ENCODE measurements at places on chromosomes 11 and 22.

DNA sequence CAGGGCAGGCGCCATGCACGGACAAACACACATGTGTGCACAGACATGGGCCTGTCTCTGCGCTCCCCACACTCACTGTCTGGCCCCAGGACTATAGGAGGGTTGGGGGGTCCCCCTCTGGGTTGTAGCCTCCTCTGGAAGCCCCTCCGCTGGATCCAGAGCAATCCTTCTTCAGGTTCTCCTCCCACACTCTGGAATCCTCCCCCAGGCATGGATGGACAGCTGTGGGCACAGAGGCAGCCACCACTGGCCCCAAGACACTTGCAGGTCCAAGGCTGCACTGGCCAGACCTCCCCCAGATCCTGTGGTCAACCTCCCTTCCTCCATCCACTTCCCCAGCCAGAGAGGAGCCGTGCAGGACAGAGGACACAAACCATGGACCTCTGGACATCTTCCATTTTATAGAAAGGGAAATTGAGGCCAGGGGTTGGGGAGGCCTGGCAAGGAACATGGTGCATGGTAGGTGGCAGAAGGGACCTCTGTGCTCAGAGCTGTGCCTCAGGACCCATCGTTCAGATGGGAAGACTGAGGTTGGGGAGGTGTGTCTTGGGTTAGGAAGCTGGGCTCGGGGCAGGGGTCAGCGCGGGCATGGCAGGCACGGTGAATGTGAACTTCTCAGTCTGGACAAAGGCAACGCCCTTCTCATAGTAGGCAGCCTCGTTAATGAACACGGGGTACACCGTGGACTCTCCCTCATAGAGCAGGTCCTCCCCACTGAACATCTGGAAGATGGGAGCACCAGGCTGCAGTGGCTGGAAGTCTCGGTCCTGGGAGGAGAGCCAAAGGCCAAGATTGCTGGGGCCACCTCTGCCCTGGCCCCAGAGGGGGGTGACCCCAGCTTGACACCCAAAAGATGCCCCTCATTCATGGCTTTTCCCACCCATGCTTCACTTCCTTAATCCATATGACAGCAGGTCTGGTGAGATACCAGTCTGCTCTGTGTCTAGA is 2.9 kb upstream of the TBX10 start:
- no peak for DNase-seq

DNA sequence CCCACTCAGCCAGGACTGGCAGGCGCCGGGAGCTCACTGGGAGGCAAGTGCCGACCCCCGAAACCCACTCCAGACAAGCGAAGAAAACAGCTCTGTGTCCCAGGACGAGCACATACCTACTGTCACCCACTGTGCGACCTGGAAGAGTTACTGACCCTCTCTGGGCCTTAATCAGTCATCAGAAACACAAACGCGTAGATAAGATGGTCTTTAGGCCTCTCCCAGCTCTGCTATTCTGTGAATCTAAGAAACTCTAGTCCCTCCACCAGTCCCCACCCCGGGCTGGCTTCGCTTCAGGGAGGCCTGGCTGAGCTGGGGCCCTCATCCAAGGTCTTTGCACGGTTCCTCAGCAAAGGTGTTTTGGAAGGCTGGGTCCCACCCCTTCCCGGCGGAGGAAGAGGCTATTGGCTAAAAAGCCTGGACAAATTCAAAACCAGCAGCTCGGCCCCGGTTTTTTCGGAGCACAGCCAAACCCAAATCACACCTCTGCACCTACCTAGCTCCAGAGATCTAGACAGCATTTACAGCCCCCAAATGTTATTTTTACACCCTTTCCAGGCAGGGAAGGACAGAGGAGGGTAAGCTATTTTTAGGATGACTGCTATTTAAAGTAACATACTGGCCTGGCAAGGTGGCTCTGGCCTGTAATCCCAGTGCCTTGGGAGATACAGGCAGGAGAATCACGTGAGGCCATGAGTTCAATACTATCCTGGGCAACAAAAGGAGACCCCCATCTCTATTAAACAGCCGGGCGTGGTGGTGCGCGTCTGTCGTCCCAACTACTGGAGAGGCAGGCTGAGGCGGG is 13.2 kb upstream of the HDHD5 start:
- DNase-seq, result no peak

- DNase-seq, result no peak
These were observed 409.6 kb downstream of the GUCY1A2 start for GRCh38 chr11:106608677-106609076.

- no peak for DNase-seq
These were observed 368.7 kb upstream of the TENM4 start for GRCh38 chr11:79809487-79809886.

GRCh38 chr11:3107608-3108182 is 50.5 kb upstream of the CARS1 start:
- DNase-seq, result no peak

- no peak for DNase-seq
These were observed 13.8 kb downstream of the TPST2 start for GRCh38 chr22:26576026-26576680.

GRCh38 chr11:126007238-126007637 is 55.4 kb downstream of the CDON start:
- no peak for DNase-seq

- DNase-seq, result no peak
These were observed 3.3 kb upstream of the DDI1 start for GRCh38 chr11:104033134-104033533.

- no peak for DNase-seq
These were observed 4.8 kb upstream of the TPH1 start for GRCh38 chr11:18050848-18051247.

- DNase-seq, result no peak
These were observed 19.5 kb upstream of the IGLL5 start for GRCh38 chr22:22867996-22868715.

DNA sequence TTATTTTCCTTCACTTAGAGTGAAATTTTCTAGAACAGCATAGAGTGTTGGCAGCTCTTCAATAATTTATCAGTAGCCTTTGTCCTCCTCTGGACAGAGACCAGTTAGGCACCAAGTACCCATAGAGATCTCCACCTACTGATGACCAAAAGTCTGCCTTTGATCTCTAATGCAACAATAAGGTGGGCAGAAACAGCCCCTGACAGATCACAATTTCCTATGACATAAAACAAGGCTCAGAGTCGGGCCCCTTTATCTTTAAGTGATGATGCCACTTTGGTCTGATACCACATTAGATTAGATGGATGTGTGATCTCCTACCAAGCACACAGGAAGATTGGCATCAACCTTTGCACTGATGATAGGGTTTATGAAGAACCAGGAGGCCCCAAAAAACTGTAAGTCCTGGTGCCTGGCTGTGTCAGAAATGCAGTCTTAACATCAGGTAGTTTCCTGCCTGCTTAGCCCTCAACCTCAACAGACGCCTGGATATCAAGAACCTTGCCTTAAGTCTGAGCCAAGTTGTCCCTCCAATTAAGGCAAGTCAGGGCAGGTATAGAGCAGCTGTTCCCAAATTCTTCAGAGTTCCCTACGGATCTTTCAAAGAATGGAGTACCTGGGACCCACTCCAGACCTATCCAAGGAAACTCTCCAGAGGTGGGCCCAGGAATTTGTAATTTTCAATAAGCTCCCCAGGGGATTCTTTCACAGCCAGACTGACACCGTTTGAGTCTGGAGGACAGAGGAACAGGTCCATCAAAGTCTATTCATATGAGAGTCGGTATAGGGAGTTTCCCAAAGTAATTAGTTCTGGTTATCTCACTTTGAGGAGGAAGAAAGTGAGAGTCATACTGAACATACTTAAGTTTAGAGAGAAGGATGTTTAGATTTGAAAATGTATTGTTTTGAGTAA is 30.6 kb upstream of the TMPRSS4 start:
- DNase-seq, result no peak

- no peak for DNase-seq
These were observed 109.6 kb upstream of the B3GAT1 start for GRCh38 chr11:134521452-134522289.

- no peak for DNase-seq
These were observed 913.8 kb upstream of the CHORDC1 start for GRCh38 chr11:91136631-91137030.

DNA sequence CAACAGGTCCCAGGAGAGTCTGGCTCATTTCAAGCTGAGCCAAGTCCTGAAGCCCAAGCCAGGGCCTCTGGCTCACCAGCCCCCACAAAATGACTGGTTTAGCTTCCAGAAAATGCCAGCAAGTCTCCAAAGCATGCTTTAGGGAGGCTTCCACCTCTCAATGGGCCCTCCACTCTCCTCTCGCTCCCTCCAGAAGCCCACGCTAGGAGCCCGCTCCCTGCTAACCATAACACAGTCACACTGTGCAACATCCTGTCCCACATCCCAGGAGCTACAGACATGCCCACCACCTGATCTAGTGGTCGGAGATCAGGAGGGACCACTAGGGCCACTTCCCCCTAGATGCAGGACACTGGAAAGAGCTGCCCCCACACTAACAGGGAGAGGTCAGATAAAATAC is 6.9 kb downstream of the SULT4A1 start:
- DNase-seq, result no peak

- no peak for DNase-seq
These were observed 49.0 kb downstream of the JHY start for GRCh38 chr11:122931510-122931909.

- no peak for DNase-seq
These were observed 60.2 kb downstream of the USP35 start for GRCh38 chr11:78248903-78249302.

DNA sequence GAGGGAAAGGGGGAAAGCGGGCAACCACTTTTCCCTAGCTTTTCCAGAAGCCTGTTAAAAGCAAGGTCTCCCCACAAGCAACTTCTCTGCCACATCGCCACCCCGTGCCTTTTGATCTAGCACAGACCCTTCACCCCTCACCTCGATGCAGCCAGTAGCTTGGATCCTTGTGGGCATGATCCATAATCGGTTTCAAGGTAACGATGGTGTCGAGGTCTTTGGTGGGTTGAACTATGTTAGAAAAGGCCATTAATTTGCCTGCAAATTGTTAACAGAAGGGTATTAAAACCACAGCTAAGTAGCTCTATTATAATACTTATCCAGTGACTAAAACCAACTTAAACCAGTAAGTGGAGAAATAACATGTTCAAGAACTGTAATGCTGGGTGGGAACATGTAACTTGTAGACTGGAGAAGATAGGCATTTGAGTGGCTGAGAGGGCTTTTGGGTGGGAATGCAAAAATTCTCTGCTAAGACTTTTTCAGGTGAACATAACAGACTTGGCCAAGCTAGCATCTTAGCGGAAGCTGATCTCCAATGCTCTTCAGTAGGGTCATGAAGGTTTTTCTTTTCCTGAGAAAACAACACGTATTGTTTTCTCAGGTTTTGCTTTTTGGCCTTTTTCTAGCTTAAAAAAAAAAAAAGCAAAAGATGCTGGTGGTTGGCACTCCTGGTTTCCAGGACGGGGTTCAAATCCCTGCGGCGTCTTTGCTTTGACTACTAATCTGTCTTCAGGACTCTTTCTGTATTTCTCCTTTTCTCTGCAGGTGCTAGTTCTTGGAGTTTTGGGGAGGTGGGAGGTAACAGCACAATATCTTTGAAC is 6.8 kb downstream of the MALAT1 start:
- DNase-seq, result no peak

DNA sequence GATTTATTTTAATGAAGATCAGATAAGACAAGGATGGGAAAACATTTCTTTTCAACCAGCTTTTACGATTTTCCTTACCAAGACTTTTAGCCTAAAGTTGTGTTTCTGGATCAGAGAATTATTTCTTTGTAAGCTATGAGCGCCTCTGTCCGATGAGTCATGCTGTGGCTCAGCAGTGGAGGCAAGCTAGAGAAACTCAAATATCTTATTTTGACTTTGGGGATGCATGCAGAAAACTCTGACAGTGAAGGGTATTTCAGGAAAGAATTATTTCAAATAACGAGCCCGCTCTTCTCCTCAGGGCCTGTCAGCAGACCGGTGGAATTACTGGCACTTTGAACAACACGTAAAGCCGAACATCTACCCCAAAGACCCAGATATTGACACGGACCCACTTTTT is 77.9 kb upstream of the OR5AK2 start:
- DNase-seq, result no peak

- DNase-seq, result no peak
These were observed 18.1 kb downstream of the IL17REL start for GRCh38 chr22:49994361-49995040.

- DNase-seq, result no peak
These were observed 57.3 kb upstream of the SORL1 start for GRCh38 chr11:121394785-121395184.

- DNase-seq, result no peak
These were observed 24.1 kb downstream of the FGF4 start for GRCh38 chr11:69750875-69751597.

DNA sequence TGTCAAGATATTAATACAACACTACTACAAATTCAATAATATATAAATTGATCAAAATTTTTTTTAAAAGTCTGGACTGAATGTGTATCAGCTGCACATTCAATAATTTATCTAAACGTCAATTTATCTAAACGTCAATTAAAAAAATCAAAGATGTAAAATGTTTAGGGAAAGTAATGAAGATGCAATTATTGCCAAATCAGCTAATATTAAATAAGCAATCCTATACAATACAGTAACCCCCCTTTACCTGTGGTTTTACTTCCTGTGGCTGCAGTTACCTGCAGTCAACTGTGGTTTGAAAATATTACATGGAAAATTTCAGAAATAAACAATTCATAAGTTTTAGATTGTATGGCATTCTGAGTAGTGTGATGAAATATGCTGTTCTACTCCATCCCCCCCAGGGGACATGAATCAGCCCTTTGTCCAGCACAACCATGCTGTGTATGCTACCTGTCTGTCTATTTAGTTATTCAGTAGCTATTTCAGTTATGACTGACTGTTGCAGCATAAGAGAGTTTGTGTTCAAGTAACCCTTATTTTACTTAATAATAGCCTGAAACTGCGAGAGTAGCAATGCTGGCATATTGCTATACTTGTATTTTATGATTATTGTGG is 72.2 kb downstream of the CWF19L2 start:
- no peak for DNase-seq

GRCh38 chr11:127790592-127790991 is 790.0 kb upstream of the KIRREL3 start:
- DNase-seq, result no peak

- DNase-seq, result no peak
These were observed 4.5 kb downstream of the CD81 start for GRCh38 chr11:2381494-2382128.

- no peak for DNase-seq
These were observed 114.7 kb downstream of the BUD13 start for GRCh38 chr11:116657842-116658825.

DNA sequence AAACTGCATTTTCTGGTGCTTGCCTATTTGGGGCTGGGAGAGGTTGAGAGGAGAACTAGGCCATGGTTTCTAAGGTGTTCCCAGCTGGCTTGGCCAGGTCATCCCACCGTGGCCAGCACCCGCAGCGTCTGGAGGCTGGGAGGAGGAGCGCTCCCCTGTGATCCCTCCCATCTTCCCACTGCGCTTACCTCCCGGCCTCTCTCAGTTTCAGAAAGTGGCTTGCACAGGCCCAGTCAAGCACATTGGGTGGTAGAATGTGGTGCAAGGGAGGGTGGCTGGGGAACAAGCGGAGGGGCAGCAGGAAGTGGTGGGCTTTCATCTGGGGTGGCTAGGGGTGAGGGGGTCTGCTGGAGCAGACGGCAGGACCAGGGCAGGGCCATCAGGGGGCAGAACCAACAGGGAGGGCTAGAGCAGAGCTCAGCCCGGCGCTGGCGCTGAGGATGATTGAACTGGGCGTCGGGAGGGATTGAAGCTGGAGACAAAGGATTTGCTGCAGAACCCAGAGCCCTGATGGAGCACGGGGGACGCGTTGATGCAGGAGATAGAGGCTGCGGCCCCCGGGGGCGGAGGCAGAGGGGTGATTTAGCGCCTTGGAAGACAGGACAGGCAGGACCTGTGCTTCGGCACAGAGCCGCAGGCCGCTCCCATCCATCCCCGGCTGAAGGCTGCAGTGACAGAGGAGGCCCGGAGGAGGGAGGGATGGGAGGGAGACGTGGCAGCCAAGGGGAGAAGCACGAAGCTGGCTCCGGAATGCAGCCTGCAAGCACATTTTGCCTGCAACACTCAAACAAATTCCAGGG is 76.0 kb downstream of the TRIM29 start:
- DNase-seq, result no peak

Data from stimulated activated CD4-positive, alpha-beta T cell treated with anti-CD3 and anti-CD28 coated beads, Interleukin-4, amount 100 ng/mL, for 1 hour (primary cell).